ENCODE measurements at places on chromosomes 6 and 20. TPM values are rescaled to one million over a fixed set of nuclear protein-coding genes. Genes with fewer than 3 reads are reported as not detected.
A peak's percentile ranks its signal among the peaks of the same experiment; 100 is the strongest.

DNA sequence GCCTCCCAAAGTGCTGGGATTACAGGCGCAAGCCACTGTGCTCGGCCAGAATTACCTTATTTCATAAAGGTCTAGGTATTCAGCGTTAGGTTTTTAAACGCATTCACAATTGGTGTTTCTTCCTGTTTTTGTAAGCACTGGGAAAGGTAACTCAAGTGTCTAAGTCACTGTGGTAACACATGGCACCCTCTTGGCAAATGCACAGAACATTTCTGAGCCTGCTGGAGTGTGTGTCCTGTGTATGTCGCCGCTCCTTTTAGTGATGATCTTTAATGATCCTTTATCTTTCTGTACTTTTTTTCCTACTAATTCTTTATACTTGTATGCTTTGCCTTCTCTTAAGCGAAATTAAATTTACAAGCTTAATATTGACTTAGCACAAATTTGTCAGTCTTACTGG is 263.0 kb downstream of the ARID1B start:
- no peak for DNase-seq

GRCh38 chr20:63653041-63653973 is at the start of gene STMN3:
Gene STMN3, minus strand, starts transcription at chr20:63653424. Its CDS starts 79 bp downstream, at chr20:63653345.
- peak; percentile 77 for DNase-seq

DNA sequence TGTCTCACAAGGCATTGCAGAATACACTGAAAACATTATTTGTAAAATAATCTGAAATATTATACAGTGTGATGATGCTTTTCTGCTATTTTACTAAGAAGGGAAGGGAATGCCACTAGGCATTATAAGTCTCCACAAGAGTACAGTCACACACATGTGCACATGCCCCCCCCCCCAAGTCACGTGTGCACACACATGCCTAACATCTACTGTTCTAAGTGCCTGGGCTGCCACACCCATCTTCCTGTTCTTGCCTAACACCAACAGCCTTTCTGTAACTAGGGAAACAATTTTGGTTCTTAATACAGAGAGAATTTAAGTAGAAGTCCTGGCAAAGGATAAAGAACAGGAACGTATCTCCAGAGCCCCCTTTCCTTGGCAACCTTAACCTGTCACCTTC is 58.2 kb upstream of the BCLAF1 start:
- DNase-seq: no peak

GRCh38 chr6:138382498-138383265 is 5.0 kb downstream of the SMIM28 start:
- DNase-seq: no peak

GRCh38 chr6:158903801-158904200 is 84.6 kb upstream of the EZR start:
- DNase-seq: no peak

DNA sequence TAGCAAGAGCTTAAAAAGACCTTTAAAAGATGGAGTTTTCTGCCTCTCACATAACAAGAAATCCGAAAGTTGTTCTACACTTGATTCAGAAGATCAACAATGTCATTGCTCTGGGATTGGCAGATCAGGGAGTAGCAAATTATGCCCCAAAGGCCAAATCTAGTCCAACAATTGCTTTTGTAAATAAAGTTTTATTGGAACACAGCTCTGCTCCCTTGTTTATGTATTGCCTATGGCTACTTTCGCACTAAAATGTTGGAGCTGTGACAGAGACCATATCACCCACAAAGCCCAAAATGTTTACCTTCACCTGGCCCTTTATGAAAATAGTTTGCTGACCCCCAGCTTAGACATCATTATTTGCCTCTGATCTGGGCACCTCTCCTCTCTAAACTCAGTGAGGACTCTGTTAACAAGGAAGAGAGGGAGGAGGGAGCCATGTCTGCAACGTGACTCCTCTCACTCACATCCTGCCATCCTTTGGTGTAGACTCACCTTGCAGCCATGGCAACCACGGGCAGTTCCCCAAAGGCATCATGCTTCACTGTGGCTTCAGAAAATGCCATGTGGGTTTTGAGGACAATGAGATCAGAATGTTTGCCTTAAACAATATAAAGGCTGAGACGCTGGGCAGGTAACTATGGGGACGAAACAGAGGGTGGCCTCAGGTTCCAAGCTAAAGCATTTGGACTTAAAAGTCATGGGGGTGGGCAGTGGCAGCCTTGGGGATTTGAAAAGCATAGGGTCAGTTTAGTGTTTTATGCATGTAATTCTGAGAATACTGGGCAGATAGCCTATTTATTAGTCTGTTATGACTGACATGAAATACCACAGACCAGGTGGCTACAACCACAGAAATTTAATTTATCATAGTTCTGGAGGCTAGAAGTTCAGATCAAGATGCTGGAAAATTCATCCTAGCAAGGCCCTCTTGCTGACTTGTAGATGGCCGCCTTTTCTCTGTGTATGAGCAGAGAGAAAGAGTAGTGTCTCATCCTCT is 149.7 kb upstream of the TNFAIP3 start:
- no peak for DNase-seq

GRCh38 chr6:28758046-28758817 is 165.6 kb downstream of the TRIM27 start:
- no peak for DNase-seq

GRCh38 chr20:64055893-64056638 is 6.6 kb upstream of the SOX18 start:
- no peak for DNase-seq

GRCh38 chr6:16386057-16386456 is 147.7 kb downstream of the GMPR start:
- DNase-seq: no peak

GRCh38 chr6:129516787-129517186 is 193.2 kb downstream of the ARHGAP18 start:
- DNase-seq: no peak

DNA sequence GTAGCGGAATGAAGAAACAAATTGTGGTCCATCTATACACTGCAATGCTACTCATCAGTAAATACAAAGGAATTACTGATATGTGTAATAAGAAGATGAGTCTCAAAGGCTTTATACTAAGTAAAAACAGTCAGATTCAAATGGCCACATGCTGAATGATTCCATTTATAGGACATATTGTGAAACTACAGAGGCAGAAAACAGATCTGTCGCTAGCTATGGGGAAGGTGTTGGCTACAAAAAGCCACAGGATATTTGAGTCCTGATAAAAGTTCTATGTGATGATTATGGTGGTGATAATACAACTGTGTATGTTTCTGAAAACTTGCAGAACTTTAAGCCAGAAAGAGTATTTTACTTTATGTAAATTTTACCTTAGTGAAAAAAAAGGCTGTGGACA is 313.2 kb downstream of the HDGFL1 start:
- DNase-seq: no peak

- no peak for DNase-seq
Measured at GRCh38 chr6:117451671-117452070, 25.9 kb upstream of the ROS1 start.

The POU5F1 gene
- 0.83 TPM for total RNA-seq

The SERPINB1 gene
- total RNA-seq: 52.5 TPM

The UNC5CL gene
- total RNA-seq: 4.6 TPM

The TRIM15 gene
- total RNA-seq: not detected

The DNPH1 gene
- 29.0 TPM for total RNA-seq

The RUNX2 gene
- total RNA-seq: 2.2 TPM

The RAET1L gene
- total RNA-seq: not detected

The TBC1D7 gene
- total RNA-seq: 26.0 TPM

The PI16 gene
- 1.1 TPM for total RNA-seq

The AKAP7 gene
- 8.3 TPM for total RNA-seq

The OLIG3 gene
- total RNA-seq: not detected
